Stimulated activated CD8-positive, alpha-beta memory T cell treated with anti-CD3 and anti-CD28 coated beads, Interleukin-4, amount 100 ng/mL, for 1 hour (primary cell): ENCODE measurements at places on chromosomes 7 and 10.

- no peak for DNase-seq
Observed at GRCh38 chr7:64881461-64882287, 21.4 kb upstream of the ZNF273 start.

DNA sequence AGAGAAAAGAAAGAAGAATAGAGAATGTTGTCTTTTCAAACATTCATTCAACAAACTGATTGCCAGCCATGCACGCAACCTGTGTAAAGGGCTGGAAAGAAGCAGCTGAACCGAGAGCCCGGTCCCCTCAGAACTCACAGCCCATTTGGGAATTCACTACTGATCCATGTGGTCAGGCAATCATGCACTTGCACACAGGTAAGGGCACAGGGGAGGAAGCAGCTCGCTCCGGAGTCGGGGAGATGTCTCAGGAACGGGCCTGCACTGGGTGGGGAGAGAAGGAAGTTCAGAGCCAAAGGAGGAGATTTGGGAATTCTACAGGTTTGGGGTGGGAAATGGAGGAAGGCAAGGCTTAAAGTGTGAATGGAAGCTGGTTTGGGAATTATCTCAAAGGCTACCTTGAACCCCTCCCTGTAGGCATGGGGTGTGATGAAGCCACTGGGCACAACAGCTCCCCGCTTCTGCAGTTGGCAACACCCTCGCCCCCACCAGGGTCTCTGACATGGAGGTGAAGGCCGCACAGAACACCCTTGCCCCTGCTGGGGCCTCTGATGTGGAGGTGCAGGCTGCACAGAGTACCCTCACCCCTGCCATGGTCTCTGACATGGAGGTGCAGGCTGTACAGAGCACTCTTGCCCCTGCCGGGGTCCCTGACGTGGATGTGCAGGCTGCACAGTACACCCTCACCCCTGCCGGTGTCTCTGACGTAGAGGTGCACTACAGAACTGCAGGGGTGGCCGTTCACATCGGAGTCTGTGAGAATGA is 194.4 kb upstream of the RNF32 start:
- DNase-seq: no peak

GRCh38 chr10:62652114-62652513 is 152.4 kb upstream of the ADO start:
- no peak for DNase-seq

DNA sequence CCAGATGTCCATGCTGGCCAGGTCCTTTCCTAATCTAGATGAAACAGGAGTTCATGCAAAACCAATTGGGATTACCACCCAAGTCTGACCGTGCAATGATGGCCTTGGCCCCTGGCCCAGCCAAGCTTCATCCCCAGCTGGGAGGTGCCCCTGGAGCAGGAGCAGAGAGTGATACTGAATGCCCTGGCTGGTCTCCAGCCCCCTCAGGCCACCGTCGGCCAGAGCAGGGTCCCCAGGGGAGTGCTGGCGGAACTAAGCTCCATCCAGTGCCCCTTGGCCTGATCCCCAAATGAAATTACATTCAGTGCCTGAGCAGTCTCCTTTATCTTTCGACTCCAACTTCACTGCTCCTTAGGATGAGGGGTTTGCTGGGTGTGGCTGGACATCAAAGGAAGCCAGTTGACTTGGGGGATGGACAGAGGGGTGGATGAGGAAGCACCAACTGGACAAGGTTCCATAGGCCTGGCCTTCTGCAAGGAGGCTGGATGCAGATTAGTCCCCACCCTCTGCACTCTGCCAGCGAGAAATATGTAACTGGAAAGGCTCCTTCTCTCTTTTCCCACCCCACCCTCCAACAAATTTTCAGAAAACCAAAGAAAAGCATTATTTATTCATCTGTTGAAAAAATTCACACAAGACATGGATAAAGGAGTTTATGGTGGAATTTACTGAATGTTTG is 275.5 kb downstream of the PLXNA4 start:
- DNase-seq: no peak

DNA sequence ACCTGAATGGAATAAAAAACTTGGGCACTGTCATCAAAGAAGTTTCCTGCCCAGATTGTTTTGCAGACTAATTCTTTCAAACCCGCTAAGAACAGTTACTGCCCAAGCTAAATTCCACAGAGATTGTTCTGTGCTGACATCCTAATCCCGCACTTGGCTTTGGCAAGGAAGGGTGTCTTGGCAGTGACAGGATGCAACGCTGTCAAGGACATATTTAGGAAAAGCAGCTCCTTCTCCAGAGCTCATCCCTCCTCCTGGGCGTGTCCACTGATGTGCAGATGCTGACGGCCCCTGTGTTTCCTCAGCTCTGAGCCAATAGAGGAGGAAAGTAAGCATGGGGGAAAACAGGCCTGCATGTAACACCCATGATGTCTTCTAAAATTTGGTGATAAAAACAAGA is 74.2 kb downstream of the EEPD1 start:
- DNase-seq: no peak

DNA sequence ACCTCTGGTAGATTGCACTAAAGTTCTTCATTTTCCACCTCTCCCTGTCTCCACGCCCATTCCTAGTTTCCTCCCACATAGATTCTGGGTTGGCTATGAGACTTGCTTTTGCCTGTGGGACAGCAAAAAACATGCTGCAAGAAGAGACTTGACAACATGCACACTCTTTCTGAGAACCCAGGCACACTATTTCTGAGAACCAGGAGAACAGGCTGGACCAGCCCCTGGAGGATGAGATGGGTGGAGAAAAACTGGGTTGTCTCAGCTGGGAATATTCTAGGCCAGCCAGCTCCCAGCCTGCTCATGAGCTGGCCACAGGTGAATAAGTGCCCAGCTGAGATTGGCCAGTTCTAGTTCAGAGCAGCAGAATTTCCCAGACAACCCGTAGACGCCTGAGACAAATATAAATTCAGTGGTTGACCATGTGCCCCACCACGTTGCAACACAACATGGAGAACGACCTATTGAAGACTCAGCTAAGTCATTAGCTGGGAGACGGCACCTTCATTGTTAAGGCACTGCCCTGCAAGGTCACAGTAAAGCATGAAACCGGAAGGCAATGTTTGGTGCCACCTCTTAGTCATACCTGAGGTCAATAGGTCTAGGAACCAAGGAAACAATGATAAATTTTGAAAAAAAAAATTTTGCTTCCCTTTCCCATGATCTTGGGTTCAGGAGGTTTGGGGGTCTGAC is 92.7 kb upstream of the AKR1E2 start:
- no peak for DNase-seq

GRCh38 chr7:19403691-19404090 is 258.5 kb upstream of the FERD3L start:
- no peak for DNase-seq

- no peak for DNase-seq
Observed at GRCh38 chr7:19754521-19755116, 18.8 kb downstream of the TMEM196 start.

- no peak for DNase-seq
Observed at GRCh38 chr10:32077896-32078485, 21.8 kb upstream of the KIF5B start.

DNA sequence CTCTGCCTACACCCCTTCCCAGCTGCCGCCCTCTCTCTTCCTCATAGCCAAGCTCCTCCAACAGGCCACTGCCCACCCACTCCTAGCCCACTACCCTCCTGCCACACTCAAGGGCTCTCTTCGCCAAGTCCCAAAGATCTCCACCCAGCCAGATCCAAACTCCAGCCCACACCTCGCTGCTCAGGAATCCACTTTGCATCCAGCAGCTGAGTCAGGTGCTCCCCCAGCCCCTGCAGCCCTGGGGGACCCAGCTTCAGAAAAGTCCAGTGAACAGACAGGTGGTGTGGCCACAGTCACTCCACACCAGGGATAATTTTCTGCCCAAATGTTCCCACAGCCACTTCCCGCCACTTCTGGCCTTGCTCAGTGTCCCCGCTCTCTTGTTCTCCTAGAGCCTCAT is 10.9 kb downstream of the OGDHL start:
- DNase-seq: no peak

- no peak for DNase-seq
Observed at GRCh38 chr10:26254616-26255015, 38.0 kb downstream of the GAD2 start.

- DNase-seq: no peak
Observed at GRCh38 chr7:74325210-74325565, 36.0 kb downstream of the CLIP2 start.

DNA sequence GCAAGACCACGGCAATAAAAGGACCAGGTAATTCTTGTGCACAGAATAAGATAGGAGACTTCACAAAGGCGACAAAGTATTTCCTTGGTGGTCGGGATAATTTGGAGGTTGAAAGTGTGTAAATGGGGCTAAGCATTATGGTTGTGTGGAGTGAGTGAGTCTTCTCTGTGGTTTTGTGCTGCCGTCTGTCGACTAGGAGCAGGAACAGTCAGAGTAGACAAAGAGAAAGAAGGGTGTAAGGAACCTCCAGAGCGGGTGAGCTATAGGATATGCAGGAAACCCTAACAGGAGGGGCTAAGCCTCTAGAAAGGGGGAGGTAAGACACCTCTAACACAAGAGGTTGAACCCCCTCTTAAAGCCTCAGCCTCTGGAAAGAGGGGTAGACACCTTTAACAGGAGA is 201.6 kb downstream of the SH2D4B start:
- DNase-seq: no peak

DNA sequence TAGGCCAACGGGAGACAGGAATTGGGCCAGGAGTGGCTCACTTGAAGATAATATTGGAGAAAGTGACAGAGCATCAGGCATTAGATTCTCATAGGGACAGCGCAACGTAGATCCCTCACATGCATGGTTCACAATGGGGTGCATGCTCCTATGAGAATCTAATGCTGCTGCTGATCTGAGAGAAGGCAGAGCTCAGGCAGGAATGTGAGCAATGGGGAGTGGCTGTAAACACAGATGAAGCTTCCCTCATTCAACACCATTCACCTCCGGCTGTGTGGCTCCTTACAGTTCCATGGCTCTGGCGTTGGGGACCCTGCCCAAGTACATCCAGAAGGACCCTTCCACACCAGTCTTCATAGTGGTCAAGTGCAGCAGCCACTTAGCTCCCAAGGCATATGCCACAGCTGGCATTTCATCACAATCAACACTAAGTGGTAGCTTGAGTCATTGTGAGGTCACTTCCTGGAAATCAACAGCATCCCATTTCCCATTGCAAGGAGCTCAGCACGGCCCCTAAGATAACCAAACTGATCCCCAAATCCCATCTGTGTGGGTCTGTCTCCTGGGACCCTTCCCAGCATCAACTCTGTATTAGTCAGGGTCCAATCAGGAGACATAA is 174.5 kb downstream of the TPST1 start:
- no peak for DNase-seq

GRCh38 chr10:485776-486175 is 203.7 kb downstream of the DIP2C start:
- no peak for DNase-seq

- DNase-seq: no peak
Observed at GRCh38 chr7:133016604-133017003, 65.3 kb downstream of the CHCHD3 start.

DNA sequence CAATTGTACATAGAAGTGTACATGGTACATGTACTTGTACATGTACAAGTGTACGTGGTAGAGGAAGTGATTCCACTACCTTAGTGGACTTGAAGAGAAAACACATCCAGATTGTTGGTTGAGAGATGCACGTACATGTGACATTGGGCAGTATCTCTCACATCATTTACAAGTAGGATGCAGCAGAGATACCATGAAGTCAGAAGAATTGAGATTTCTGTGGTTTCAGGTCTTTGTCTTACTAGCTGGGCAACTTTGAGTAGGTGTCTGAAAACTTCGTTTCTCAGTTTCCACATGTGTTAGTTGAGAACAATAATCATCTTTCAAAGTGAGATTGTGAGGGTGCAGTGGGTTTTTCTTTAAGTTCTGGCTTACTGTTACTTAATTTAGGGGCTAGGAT is 21.5 kb downstream of the CLDN12 start:
- DNase-seq: no peak

- DNase-seq: no peak
Observed at GRCh38 chr10:113292743-113293142, 260.1 kb upstream of the HABP2 start.

GRCh38 chr10:32005050-32005449 is 51.2 kb downstream of the KIF5B start:
- DNase-seq: no peak

DNA sequence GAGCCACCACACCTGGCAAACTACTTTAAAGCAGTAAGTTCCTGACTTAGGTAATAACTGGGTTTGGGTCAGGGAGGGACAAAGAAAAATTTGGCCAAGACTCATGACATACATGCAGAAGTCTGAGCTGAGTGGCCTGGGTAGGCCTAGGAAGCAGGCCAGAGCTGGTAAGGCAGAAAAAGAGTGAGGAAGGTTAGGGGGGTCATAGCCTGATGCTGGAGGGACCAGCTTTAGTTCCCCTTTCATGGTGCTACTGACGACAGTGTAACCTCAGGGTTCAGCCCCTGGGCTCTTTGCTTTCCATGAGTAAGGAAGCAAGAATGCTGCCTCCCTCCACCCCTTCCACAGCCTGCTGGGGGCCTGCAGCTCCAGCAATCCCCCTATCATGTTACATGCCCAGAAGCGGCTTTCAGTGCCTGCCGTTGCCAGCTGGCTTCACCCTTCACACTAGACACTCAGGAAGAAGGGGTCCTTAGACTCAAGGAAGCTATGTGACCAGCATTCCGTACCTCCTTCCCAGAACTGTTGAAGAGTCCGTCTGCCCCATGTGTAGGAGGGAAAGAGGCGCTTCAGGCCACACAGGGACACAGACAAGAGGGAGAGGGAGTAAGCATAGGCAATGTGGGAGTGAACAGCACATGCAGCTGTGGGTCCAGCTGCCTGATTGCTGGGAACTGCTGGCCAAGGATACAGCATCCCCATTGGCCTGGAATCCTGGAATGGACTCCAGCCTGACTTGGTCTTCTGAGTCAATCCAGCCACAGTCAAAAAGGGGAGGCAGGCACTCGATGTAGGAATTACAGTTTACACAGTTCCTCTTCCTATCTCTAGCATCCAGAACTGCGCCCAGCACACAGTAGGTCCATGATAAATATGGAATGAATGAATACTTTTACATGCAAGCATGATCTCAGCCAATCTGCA is 4.1 kb upstream of the PLAU start:
- DNase-seq: no peak

DNA sequence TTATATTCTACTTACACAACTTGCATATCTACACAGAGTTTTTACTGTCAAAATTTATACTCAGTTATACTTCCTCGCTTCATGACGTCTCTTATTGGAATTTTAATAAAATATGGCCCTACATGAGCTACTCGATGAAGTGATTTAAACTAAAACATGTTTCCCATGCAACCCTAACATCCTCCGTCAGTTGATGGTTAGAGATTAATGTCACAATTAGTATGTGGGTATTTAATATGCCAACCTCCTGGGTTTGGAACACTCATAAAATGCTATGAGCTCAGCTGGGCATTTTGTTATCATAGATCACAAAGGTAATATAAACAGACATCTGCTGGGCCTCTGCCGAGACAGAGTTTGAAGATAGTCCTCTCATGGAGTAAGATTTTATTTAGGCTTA is 66.5 kb downstream of the GNAT3 start:
- no peak for DNase-seq
